Activated CD4-positive, alpha-beta T cell treated with anti-CD3 and anti-CD28 coated beads for 36 hours (primary cell): ENCODE measurements at places on chromosomes 12 and 14. TPM values are rescaled to one million over a fixed set of nuclear protein-coding genes. Genes with fewer than 3 reads are reported as not detected.
A peak's percentile ranks its signal among the peaks of the same experiment; 100 is the strongest.

GRCh38 chr12:116172224-116172849 is 105.2 kb downstream of the MED13L start:
- peak; percentile 73 for DNase-seq
- peaks cover 5% of the 10 kb centered on the region for H3K36me3 ChIP-seq
- peak overlapping the region; percentile 73 for H3K4me3 ChIP-seq
- H3K4me1 ChIP-seq, result peaks cover 72% of the 10 kb centered on the region

DNA sequence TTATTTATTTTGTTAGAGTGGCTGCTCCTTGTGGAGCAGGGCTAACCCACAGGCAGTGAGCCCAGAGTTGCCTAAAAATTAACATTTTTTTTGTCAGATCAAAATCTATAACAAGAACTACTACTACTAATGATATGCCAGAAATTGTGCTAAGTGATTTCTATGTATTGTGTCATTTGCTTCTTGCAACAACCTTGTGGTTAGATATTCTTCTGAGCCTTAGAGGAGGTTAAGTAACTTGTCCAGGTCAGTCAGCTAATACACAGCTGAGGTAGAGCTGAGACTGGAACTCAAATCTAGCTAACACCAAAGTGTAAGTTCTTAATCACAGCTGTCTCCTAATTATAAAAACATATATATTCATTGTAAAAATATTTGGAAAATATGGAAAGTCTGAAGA is 29.8 kb downstream of the CFL2 start:
- no peak overlapping the region for H3K27ac ChIP-seq
- no peaks in the 10 kb centered on the region for H3K27me3 ChIP-seq
- H3K36me3 ChIP-seq, result no peaks in the 10 kb centered on the region

- H3K36me3 ChIP-seq, result no peaks in the 10 kb centered on the region
- no peaks in the 10 kb centered on the region for H3K4me1 ChIP-seq
- peaks cover 24% of the 10 kb centered on the region for H3K27me3 ChIP-seq
- no peak overlapping the region for H3K27ac ChIP-seq
Measured at GRCh38 chr12:132389526-132390286, 60.3 kb upstream of the GALNT9 start.

DNA sequence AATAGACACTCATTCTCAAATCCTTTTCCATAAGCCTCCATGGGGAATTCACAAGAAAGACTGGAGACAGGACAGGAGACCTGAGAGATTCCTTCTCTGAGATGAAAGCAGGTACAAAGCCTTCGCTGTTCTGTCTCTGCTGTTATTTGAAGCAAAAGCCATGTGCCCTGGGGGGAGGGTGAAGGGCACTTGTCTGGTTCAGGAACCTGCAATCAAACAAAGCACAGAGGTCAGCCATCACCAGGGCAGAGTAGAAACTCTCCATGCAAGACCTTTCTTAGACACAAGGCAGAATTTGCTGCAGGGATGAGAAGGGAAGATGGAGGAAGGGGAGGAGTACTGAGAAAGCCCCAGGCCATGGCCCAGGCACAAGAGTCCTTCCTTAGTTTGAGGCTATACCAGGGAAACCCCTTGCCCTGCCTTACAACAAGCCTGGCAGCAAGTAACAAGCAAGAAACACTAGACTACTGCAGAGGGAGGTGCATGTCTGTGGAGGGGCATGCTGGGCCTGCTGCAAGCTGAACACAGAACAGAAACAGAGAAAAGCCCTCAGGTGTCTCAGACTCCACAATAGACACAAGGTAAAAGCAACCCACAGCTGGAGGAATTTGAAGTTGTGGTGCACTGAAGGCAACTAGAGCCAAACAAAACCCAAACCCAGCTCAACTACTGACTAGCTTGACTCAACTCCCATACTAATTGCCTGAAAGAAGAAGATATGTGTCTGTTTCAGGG is 7.8 kb upstream of the ART4 start:
- H3K27me3 ChIP-seq, result no peaks in the 10 kb centered on the region
- no peak for DNase-seq
- H3K4me3 ChIP-seq, result no peak overlapping the region
- H3K36me3 ChIP-seq, result no peaks in the 10 kb centered on the region
- peaks cover 3% of the 10 kb centered on the region for H3K4me1 ChIP-seq

KRT75 gene
- not detected for total RNA-seq

DNA sequence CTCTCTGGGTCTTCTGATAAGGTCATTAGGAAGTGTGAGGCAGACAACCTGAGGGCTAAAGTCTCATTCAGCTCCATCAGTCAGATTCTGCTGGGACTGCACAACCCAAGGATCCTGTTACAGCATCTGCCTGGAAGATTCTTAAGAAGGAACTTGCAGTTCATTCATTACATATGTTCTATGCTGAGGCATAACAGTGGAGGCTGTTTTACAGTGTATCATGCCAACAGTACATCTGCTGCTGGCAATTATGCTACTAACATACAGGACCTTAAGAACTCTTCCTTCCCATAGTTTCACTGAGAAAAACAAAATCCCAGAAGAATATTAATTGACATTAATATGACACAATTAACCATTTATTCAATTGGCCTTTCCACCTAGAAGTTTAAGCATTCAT is 968.6 kb downstream of the DIO2 start:
- DNase-seq, result no peak
- no peak overlapping the region for H3K27ac ChIP-seq

DNA sequence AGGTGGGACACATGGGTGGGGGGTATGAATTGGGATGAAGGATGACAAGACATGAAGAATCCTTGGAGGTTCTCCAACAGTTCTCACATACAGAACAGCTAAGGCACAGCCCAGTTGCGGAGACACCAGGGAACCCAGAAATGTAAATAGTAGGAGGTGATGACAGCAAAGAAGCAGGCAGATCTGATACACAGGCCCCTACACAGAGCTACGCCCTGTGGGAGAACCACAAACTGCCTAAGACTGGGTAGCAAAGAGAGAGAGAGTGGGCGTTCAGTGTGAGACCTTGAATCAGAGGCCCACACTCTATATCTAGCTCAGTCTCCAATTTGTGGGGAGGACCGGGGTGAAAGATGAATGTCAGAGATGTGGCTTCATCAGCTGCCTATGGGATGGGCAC is 9.5 kb upstream of the NUMB start:
- no peaks in the 10 kb centered on the region for H3K27me3 ChIP-seq
- H3K4me3 ChIP-seq, result peak overlapping the region; percentile 32
- H3K4me1 ChIP-seq, result peaks cover 53% of the 10 kb centered on the region
- peak; percentile 72 for DNase-seq
- H3K27ac ChIP-seq, result peak overlapping the region; percentile 87

DNA sequence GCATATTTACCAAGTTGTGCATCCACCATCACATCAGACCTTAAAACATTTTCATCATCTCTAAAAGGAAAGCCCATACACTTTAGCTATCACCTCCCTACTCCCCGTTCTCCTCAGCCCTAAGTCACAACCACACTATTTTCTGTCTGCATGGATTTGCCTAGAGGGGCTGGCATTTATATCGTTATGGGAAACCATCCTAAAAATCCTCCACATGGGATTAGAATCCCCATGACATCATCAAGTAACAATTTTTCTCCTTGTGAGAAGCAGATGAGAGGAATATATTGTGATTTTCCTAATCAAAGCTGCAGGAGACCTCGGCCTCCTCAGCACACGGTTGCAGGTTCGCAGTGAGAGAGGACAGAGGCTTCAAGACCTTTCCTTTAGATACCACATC is 114.1 kb downstream of the SLC15A4 start:
- H3K27me3 ChIP-seq, result peaks cover 3% of the 10 kb centered on the region
- H3K36me3 ChIP-seq, result no peaks in the 10 kb centered on the region
- no peaks in the 10 kb centered on the region for H3K4me1 ChIP-seq
- no peak for DNase-seq

CLEC12A gene
- total RNA-seq, result not detected

DNA sequence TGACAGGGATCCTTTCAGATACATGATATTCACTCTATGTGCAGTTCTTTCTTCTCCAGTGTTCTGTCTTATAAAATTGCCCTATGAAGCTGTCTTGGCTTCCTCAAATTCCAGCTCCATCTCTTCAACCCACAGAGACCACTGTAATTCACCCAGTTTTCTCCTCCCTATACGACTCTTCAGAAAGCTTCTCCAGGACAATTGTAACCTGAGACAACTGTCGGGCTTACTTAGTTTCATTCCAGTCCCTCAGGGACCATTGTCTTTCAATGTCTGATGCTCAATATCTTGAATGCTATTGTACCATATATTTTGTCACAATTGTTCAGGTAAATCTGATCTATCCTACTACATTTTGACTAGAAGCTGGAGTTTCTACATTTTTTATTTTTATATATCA is 345.3 kb downstream of the RPL10L start:
- DNase-seq, result no peak
- H3K36me3 ChIP-seq, result no peaks in the 10 kb centered on the region
- H3K27me3 ChIP-seq, result no peaks in the 10 kb centered on the region
- H3K4me1 ChIP-seq, result no peaks in the 10 kb centered on the region
- H3K4me3 ChIP-seq, result no peak overlapping the region

TOMM20L gene
- total RNA-seq, result not detected

GRCh38 chr12:115075552-115076170 is 391.7 kb upstream of the TBX3 start:
- DNase-seq, result no peak
- no peaks in the 10 kb centered on the region for H3K36me3 ChIP-seq
- no peaks in the 10 kb centered on the region for H3K4me1 ChIP-seq
- no peak overlapping the region for H3K27ac ChIP-seq

- H3K4me1 ChIP-seq, result no peaks in the 10 kb centered on the region
- no peak for DNase-seq
- no peak overlapping the region for H3K4me3 ChIP-seq
- H3K36me3 ChIP-seq, result no peaks in the 10 kb centered on the region
- H3K27ac ChIP-seq, result no peak overlapping the region
Measured at GRCh38 chr14:20179880-20180279, 10.8 kb upstream of the OR11G2 start.

- H3K4me3 ChIP-seq, result no peak overlapping the region
- H3K27me3 ChIP-seq, result no peaks in the 10 kb centered on the region
- H3K36me3 ChIP-seq, result peaks cover 87% of the 10 kb centered on the region
- no peak overlapping the region for H3K27ac ChIP-seq
- H3K4me1 ChIP-seq, result peaks cover 16% of the 10 kb centered on the region
Measured at GRCh38 chr12:6527711-6528110, 6.6 kb upstream of the GAPDH start.
